LHCN-M2 (cell line): ENCODE measurements at places on chromosomes 6 and 20.

- DNase-seq: peak; percentile 23
Observed at GRCh38 chr6:127618729-127619128, 41.8 kb downstream of the C6orf58 start.

- no peak for DNase-seq
Observed at GRCh38 chr20:33083544-33084340, 4.3 kb downstream of the BPIFB4 start.

- DNase-seq: no peak
Observed at GRCh38 chr6:5670811-5671561, 335.7 kb downstream of the NRN1 start.

DNA sequence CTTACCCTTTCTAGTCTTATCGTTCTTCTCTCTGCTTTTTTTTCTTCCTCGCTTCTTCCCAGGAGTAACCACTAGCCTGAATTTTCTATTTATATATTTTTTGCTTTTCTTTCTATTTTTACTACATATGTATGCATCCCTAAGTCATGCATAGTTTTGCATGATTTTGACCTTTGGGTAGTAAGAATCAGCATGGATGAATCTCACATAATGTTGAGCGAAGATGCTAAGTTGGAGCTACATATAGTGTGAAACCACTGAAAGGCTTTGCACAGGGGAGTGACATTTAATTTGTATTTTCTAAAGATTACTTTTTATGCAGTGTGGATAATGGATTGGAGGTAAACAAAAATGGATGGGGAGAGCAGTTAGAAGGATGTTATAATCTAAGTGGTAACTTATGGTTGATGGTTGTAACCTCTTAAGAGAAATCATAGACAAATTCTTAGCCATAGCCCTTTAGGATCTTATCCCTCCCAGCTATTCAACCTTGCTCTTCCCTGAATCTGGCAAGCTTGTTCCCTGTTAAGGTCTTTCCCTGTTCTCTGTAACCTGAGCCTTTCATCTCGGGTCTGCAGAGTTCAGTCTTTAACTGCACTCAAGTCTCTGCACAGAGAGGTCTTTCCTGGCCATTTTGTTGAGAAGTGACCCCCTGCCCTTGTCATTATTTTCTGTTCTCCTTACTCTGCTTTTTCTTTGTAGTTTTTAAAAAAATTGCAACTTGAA is 18.0 kb downstream of the PEX7 start:
- no peak for DNase-seq

DNA sequence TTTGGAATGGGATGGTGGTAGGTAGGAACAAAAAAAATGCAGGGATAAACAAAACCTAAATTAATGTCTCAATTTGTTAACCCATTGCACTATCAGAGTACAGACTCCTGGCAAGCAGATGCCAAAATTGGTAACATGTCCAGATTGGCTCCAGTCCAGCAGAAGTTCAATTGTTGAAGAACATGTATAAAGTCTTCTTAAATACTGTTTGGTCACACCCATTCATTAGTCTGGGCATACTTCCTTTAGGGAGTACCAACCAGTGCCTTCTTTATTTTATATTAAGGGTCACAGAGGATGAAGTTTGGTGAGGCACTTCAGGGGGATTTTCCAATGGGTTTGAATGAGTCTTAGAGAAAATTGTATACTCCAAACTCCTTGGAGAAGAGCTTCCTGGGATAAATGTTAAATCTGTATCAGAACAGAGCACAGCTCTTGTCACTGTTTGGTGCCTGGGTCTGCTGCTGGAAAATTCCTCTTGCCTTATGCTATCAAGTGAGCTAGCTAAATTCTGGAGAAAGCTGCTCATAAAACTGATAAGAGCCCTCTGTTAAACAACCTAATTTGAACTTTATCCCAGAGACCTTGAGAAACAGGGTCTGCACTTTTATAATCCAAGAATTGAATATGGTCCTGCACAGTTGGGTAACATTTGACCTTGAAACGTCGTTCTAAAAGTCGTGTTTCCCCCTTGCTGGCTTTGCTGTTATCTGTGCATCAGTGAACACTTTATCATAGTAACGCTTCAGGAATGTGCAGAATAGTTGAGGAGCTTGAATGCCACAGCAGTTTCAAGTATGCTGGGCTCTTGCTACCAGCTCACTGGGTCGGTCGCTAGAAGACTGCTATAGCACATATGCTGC is 334.1 kb upstream of the CITED2 start:
- DNase-seq: peak; percentile 63

GRCh38 chr6:168450917-168451316 is 9.9 kb downstream of the SMOC2 start:
- DNase-seq: no peak

DNA sequence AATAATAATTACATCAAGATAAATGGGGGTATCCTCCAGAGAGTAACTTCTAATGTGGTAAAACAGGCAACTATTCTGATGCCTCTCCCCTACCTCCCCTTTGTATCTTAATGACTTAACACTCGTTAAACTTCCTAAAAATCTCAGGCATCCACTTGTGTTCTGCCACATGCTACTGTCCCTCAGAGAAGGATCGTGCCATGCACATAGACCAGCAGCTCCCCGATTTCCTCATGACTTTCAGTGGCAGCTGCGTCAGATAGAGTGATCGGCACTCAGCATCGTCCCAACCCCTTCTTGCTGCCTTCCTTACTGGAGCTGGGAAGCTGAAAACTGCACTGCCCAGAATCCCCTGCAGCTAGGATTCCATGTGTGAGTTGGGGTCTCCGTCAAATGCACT is 32.1 kb downstream of the RIPOR2 start:
- DNase-seq: peak; percentile 83

GRCh38 chr6:151675746-151676459 is 131.6 kb upstream of the ESR1 start:
- peak; percentile 12 for DNase-seq

- no peak for DNase-seq
Observed at GRCh38 chr6:113979937-113980336, 9.0 kb upstream of the HDAC2 start.

- DNase-seq: no peak
Observed at GRCh38 chr6:160730911-160731310, 28.9 kb downstream of the PLG start.

DNA sequence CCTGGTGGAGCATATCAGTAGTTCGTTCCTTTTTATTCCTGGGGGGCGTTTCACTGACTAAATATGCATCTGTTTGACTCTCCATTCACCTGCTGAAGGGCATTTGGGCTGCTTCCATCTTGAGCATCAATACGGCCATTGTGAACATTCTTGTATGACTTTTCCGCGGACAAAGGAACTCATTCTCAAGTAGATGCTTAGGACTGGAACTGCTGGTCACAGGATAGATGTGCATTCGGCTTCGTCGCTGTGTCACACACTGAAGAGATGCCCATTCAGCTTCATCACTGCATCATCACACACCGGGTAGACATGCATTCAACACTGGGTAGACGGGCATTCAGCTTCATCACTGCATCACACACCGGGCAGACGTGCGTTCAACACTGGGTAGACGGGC is 95.3 kb downstream of the TAF4 start:
- DNase-seq: no peak

- DNase-seq: peak; percentile 40
Observed at GRCh38 chr6:54307439-54307910, 766 bp upstream of the TINAG start.

- no peak for DNase-seq
Observed at GRCh38 chr20:2760952-2761305, 39.5 kb downstream of the CPXM1 start.

GRCh38 chr6:159595173-159595572 is 97.9 kb downstream of the SOD2 start:
- DNase-seq: peak; percentile 88

- no peak for DNase-seq
Observed at GRCh38 chr6:127403636-127404035, 55.6 kb downstream of the KIAA0408 start.

DNA sequence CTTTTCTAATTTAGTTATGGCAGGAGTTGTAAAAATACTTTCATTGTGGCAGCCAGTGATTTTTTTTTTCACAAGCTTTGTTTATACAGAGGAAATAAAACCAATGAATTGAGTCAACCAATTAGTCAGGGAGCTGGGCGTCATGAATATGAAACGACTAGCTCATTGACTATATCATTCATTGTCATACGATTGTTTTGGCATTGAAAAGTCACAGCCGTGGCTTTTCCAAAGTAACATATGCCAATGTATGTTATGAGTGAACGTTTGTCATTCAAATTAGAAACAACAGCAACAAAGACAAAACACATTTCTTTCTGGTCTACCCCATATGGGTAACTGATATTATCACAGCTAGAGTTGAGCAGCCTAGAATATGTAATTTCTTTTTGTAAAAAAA is 810.6 kb downstream of the EPHA7 start:
- peak; percentile 47 for DNase-seq

- no peak for DNase-seq
Observed at GRCh38 chr20:50627747-50628146, 63.6 kb downstream of the RIPOR3 start.
